Brain (organoid and tissue), 16 donors: ENCODE measurements at places on chromosomes 5 and 9.

- no peak for DNase-seq
These were observed 2.1 kb downstream of the ADAMTS2 start for GRCh38 chr5:179343021-179343718.

DNA sequence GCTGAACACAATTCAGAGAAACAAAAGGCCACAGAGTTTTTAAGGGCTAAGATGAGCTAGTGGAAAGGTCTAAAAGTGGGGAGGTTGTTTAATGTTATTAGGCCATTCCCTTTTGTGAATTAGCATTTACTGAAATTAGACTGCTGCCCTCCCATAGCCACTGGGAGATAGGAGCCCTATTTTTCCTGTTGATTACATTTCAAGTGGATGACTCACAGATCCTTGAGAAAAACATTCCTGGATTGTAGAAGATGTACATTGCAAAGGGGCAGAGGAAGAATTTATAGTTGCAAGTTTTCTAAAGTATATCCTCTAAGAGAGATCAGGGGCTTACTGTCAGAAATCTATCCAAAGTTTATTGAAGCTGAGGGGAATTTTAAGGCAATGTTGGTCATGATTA lies 367.1 kb upstream of the IZUMO3 start:
- no peak for DNase-seq

DNA sequence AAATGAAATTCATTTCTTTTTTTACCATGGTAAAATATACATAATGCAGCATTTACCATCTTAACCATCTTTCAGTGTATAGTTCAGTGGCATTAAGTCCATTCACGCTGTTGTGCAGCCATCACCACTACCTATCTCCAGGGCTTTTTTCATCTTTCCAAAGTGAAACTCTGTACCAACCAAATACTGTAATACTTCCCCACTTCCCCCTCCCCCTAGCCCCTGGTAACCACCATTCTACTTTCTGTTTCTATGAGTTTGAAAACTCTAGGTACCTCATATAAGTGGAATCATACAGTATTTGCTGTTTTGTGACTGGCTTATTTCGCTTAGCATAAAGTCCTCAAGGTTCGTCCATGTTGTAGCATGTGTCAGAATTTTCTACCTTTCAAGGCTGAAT lies 23.4 kb downstream of the SPAAR start:
- DNase-seq = no peak

DNA sequence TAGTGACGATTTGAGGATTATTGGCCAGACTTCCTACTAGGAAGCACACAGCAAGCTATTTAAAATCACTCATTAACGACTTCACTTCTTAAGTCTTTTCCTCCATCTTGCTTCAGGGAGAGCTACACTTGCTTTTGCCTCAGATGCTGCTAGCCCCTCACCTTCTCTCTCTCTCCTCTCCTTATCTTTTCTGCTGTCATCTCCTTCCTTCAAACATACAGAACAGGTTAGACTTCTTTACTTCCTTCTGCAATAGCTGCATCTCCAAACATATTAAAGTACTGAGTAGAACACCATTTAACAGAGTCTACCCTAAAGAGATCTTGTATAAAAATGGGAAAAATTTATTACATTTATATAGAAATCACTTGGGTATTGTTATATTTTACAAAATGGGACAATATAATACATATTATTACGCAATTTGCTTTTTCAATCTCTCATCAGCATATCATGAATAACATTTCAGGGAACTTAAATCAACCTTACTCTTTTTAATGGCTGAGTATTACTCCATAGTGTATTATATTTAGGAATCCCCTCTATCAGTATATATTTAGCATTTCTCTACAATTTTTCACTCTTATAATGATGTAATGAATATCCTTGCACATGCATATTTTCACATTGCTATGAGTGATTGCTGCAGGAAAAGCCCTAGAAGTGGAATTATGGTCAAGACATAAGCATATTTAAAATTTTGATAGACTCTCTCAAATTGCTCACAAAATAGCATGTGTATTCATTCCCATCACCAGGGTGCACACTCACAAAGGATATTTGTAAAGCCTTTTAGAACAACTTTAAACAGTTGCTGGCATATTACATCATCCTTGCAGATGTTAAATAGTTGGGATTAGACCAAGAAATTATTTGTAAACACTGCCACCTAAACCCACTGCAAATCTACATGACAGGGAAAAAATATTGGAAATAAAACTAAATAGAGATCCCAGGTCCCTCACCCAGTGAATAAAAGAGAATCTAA lies 164.5 kb upstream of the NFIB start:
- no peak for DNase-seq

GRCh38 chr5:113514289-113514635 lies 768 bp downstream of the YTHDC2 start:
- DNase-seq = no peak

DNA sequence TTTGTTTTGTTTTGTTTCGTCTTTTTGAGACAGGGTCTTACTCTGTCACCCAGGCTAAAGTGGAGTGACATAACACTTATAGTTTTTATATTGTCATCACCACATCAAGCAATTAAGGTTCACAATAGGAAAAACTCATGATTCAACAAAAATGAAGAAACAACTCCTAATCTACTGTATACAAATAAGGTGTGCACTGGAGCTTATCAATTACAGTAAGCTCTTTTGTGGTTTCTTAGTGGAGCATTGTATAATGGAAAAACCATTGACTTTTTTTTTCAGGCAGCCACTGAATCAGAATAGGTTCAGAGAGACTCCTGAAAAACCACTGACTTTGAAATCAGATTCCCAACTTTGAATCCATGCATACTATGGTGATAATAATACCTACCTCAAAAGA lies 10.8 kb upstream of the PLIN2 start:
- DNase-seq = no peak

- DNase-seq = no peak
These were observed 53.9 kb upstream of the TRIM32 start for GRCh38 chr9:116632990-116633838.

GRCh38 chr5:181235689-181236366 lies 7.9 kb downstream of the RACK1 start:
- DNase-seq = no peak

DNA sequence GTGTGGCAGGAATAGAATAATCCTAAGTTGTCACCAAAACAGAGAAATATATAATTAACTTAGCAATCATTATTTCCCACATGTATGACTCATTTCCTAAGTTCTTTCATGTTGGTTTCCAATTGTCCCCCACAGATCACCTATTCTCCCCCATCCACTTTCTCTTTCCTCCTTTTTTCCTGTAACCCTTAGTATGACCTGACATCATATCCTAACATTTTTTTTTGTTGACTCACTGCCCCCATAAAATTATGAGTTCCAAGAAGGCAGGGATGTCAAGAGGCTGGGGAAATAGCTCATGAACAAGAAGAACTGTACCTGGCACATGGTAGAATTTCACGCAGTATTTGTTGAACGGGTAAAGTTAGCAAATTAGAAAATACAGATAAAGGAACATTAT lies 186.7 kb downstream of the DCP2 start:
- DNase-seq = no peak

DNA sequence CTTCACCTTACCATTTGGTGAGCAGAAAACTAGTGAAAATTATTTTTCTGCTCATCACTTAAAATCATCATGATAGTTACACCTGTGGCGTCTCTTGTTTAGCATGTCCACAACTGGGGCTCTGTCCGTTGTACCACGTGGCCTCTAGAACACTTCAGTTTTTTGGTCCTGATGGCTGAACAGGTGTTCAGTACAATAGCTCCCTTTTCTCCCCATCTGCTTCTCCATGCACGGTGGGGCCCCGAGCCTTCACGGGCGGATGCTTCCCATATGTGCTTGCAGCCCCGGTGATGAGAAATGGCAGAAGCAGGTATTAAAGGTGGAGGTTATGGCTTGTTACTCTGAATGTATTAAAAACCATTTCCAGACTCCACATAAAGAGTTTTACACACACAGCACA lies 304.1 kb downstream of the CWC27 start:
- DNase-seq = no peak

- no peak for DNase-seq
These were observed 138.0 kb downstream of the GDNF start for GRCh38 chr5:37701868-37702267.

DNA sequence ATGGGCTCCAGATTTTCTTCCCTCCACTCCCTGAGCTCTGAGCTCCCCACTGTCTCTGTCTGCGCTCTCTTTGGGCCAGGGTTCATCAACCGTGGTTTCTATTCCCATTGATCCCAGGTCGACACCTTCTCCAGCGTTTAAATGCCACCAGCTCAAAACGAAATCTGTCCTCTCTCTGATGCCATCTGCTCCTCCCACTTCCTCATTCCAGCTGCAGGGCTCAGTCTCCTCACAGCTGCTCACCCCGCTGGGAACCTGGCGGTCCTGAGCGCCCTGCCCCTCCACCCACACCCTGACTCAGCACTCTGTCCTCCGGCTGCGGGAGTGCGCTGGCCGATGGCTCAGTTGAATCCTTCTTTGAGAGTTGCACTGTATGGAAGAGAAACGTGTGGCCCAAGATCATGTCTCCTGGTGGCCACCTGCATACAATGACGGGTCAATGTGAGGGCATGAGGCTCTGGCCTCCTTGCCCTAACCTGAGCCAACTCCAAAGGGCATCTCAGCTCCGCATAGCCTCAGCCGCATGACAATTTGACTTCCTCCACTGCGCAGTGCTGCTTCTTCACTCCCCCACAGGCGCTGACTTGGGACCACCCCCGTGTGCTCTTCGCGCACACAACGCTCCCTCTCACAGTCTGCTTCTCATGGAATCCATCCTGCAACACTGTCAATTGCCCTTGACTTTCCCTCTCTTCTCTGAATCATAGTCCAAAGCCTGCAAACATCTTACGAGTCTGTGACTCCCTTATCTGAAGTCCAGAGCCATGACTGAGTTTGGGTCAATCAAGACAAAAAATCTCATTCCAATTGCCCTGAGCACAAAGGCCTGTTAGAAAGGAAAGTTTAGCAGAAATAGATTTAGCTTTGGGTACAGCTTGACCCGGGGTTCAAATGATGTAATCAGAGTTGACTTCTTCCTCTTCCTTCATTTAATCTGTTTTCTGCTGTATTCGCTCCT lies 82.4 kb downstream of the PTCH1 start:
- no peak for DNase-seq
